Renal pelvis (tissue), 12 donors: ENCODE measurements at places on chromosomes 4 and X. TPM values are rescaled to one million over a fixed set of nuclear protein-coding genes. Genes with fewer than 3 reads are reported as not detected.

- no peak for DNase-seq
Measured at GRCh38 chr4:70658418-70658817, 7.9 kb downstream of the JCHAIN start.

Gene CT45A2
- not detected for polyA plus RNA-seq

DNA sequence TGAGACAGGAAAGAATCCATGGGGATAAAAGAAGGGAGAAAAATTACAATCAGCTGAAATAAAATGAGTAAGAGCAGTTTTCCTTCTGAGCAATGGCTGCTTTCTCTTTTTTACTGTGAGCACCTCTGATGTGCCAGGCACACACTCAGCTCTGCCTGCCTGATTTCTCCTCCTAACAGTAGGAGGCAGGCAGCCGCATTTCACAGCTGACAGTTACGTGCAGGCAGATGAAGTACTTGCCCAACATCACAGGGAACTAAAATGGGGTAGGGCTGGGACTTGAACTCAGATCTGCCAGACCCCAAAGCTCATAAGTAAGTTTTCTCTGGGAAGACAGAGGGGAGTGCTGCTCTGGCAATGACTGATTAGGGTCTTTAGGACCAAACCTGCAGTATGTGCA is 54.6 kb downstream of the C4orf50 start:
- DNase-seq = no peak

Gene PDGFRA
- 140 TPM for polyA plus RNA-seq

- DNase-seq = no peak
Measured at GRCh38 chrX:112852851-112853250, 12.2 kb upstream of the AMOT start.

Gene PALLD
- 183 TPM for polyA plus RNA-seq

DNA sequence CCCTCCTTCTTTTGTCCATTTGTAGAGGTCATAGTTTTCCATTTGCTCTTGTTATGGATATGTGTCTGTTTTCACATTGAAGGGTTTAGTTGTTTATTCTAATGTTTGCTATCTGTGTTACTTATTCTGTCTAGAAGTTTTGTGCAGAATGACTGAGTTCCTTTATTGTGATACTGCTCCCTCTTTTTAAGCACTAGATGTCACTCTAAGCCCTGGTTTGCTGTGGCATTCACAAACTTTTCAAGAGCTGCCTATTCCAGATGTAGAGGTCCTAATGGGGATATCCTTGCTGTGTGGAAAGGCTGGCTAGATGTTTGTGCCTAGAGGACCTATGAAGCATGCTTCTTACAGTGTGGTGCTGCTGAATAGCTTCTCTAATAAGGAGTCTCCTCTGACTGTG is 338.6 kb downstream of the SPIN4 start:
- DNase-seq = no peak

DNA sequence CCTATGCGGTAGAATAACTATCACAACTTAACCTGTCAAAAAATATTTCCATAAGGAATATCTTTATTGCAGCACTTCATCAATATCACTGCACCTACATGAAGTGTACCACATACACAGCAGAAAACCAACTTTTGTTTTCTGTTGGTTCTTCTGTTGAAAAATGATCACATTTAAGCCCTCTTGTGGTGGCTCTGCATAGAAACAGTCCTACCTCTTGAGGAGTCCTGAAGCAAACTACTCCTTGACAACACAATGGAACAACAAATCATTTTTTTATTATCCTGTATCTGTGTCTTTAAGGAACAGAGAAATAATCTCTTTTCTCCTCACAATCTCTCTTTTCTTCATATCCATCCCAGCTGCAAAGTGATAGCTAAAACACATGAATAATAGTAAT is 39.8 kb upstream of the ATOH1 start:
- DNase-seq = no peak

Gene GSX2
- polyA plus RNA-seq = not detected

GRCh38 chr4:167222099-167222498 is 12.2 kb downstream of the SPOCK3 start:
- no peak for DNase-seq

DNA sequence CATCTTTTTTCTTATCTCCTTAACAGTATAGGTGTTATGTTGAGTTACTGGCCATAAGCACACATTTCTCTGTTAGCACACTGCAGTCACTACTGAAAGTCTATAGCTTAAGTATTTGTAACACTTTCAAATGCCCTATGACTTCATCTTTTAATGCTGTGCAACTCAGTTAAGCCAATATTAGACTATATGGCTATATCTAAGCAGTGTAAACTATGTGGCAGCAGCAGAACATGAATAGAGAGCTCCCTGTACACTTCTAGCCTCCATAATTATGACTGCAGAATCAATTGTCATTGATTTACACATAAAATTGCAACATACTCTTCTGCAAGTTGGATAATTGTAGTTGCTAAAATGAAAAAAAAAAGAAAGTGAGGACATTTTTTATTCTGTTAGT is 250.3 kb downstream of the EPHA5 start:
- DNase-seq = no peak

DNA sequence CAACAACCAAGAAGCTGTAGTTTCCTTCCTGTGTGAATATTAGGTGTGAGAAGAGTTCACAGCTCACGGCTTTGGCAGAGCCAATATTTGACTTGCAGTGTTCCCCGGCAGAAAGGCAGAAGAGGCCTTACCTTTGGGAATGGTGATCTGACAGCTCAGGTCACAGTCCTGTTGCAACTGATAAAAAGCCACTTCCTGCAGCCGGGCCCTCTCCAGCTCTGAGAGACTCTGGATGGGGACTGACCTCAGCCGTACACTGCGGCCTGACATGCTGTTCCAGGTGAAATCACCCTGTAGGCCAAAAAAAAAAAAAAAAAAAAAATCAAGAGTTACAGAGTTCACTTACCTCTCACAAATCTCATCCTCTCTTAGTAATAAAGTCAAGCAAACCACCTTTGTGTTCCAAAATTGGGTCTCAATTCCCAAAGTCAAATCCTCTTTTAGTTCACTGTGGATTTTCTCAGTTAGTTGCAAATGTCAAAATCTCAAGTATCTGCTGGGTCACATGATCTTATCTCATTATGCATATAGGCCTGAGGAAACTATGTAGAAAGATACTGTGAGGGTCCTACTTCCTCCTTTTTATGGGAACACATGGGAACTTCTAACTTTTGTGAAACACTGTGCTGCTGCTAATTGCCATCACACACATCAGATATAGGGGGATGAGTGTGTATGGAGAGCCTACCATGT is 38.6 kb upstream of the AMELX start:
- DNase-seq = no peak

- DNase-seq = no peak
Measured at GRCh38 chrX:30876367-30876766, 12.7 kb downstream of the TAB3 start.

- DNase-seq = peak; percentile 70
Measured at GRCh38 chr4:26410385-26411293, 79.6 kb downstream of the CCKAR start.

- DNase-seq = no peak
Measured at GRCh38 chr4:71980976-71981375, 50.8 kb upstream of the NPFFR2 start.

Gene CISD2
- polyA plus RNA-seq = 56.4 TPM
